ENCODE measurements at places on chromosomes 5 and 9. TPM values are rescaled to one million over a fixed set of nuclear protein-coding genes. Genes with fewer than 3 reads are reported as not detected.

DNA sequence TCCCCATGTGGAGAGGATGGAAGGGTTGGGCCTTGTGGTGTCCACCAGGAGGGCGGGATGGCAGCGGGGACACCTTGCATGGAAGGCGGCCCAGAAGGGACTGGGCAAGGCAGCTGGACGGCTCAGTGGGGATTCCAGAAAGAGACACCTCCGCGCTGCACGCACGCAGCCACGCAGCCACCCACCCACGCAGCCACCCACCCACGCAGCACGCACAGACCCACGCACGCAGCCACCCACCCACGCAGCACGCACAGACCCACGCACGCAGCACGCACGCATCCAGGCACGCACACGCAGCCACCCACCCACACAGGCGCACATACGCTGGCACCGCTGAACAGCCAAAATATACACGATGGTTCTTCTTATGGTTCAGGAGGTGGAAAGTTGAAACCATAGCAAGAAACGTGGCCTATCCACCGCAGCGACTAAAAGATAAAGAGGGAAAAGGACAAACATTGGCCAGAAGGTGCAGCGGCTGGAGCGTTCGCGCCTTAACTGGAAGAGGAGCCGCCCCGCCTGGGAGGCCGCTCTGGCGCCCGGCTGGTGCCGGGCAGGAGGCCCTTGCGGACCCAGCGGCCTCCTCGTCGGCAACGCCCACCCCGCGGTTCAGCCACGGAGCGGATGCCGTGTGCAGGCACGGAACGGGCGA, 22.2 kb upstream of the EXOC3 start:
- DNase-seq = no peak

GRCh38 chr5:80686757-80687156, 32.0 kb upstream of the DHFR start:
- DNase-seq = no peak

- DNase-seq = no peak
These were observed 30.4 kb downstream of the ACO1 start for GRCh38 chr9:32414856-32415255.

- no peak for DNase-seq
These were observed 47.4 kb upstream of the ATG10 start for GRCh38 chr5:81924442-81924841.

GRCh38 chr5:112077180-112077579, 320.2 kb upstream of the NREP start:
- no peak for DNase-seq

GRCh38 chr9:99385215-99385614, 163.1 kb downstream of the SEC61B start:
- no peak for DNase-seq

- DNase-seq = no peak
These were observed 66.1 kb downstream of the NPR3 start for GRCh38 chr5:32777222-32777621.

DNA sequence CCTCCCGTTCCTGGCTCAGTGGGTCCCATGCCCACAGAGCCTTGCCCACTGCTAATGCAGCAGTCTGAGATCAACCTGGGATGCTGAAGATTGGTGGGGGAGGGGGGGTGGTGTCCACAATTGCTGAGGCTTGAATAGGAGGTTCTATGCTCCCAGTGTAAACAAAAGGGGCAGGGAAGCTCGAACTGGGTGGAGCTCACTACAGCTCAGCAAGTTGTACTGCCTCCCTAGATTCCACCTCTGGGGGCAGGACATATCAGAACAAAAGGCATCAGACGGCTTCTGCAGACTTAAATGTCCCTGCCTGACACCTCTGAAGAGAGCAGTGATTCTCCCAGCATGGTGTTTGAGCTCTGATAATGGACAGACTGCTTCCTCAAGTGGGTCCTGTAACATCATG, 885.6 kb upstream of the COX7C start:
- no peak for DNase-seq

GRCh38 chr9:99782962-99783718, 38.5 kb upstream of the NR4A3 start:
- no peak for DNase-seq

DNA sequence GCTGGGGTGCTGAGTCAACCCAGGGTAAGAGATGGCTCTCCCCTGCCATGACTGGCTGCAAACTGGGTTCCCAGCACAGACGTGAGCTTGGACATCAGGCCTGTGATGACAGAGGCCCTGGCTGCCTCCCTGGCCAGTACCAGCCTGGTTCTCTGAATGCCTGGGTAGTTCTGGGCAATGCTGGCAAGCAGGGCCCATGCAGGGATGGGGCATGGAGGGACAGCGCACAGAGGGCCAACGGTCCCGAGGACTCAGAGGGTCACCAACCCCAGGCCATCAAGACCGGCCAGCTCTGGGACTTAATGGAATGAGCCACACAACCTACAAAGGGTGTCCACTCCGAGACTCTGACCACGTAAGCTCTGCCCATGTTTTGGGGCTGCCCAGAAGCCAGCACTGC, 241.4 kb downstream of the FSTL4 start:
- no peak for DNase-seq

DNA sequence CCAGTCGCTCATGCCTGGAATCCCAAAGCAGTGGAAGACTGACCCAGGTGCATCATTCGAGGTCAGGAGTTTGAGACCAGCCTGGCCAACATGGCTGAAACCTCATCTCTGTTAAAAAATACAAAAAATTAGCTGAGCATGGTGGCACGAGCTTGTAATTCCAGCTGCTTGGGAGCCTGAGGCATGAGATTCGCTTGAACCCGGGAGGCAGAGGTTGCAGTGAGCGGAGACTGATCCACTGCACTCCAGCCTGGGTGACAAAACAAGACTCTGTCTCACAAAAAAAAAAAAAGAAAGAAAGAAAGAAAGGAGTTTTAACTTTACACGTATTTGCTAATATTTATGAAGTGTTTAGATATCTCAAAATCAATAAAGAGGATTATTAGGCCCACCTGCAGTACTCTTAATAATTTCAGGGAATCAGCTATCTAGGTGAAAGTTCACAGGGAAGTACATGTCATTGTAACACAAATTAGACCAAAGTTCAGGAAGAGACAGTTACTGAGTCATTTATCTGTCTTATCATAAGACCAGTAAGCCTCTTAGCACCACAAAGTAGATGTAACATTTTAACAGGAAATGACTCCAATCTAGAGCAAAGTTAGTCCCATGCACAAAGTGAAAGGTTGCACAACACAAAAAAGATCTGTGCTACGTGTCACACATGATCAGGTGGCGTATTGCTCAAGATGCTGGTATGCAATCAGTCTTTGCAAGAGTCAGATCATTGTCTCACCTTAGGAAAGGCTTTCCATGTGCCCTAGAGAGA, 34.1 kb upstream of the PLIN2 start:
- DNase-seq = peak; percentile 72

DNA sequence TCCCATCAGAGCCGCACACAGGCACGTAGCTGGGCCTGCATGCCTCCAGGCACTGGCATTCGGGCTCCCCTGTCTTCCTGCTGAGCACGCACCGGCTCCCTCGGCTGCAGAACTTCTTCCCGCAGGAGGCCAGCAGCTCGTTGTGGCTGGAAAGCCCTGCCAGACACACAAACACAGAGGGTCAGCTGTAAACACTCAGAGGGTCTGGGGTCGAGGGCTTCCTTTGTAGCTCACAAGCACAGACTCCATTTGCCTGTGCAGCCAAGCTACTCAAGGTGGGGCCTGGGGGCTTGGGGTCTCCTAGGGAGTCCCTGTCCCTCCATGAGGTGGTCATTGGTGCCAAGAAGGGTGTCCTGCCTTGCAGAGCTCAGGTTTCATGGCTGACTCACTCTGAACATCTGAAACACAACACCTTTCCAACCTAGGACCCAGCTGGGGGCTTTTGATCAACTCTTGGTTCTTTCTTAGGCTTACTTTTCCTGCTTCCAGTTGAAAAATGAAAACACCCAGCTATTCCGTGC, 211.4 kb downstream of the FSTL4 start:
- DNase-seq = no peak

DNA sequence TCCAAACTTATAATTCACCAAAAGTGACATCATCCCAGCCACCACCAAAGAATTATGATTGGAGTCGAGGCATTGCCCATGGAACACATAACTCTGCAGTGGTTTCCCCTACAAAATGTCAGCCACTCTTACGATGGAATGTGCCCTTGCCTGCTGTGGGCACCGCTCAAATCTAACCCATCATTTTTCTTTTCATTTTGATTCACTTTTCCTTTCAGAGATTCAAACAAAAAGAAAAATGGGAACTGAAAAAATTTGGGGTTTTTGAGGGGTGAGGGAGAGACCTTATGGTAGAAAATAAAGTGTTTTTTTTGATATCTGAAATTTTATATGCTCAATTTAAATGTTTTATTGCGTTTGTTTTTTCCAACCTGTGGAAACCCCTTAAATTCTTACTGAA, 28.1 kb downstream of the SMARCA2 start:
- DNase-seq = no peak

DNA sequence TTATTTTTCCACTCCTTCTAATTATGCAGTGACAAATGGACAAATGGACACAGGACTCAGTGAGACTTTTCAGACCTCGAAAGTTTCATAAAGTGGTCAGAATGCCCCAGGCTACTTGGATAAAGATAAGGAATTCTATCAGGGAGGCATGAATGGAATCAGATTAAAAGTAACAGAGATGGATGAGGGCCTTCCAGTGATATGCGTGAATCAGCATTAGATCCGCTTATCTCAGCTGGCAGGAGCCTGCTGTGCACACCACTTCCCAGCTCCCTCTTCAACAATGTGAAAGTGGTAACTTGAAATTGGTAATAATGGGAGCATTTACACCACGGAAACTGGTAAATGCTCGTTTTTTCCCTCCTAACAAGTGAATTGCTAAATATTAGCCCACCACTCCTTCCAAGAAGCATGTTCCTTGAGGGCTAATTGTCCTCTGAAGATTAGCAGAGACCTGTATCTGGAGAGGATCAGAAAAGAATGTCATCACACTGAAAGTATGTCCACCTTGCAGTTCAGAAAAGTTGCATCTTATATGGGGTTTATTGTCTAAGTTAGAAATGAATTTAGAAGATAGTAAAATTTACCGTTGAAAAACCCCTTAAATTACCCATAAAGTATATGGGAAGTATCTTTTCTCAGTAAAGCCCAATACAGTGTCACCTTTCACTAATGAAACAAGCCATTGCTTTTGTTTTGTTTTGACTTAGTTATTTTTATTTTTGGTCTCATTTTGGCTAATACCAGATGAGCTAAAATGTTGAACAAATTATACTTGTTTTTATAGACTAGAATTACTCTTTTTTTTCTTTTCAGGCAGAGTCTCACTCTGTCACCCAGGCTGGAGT, 125.3 kb downstream of the DPYSL3 start:
- no peak for DNase-seq

CBY3 gene
- total RNA-seq = not detected

PCDHA1 gene
- total RNA-seq = not detected

F2RL1 gene
- total RNA-seq = 174 TPM

All from left colon (tissue), 2 donors.